ENCODE measurements at places on chromosomes 1 and 21. TPM values are rescaled to one million over a fixed set of nuclear protein-coding genes. Genes with fewer than 3 reads are reported as not detected.

DNA sequence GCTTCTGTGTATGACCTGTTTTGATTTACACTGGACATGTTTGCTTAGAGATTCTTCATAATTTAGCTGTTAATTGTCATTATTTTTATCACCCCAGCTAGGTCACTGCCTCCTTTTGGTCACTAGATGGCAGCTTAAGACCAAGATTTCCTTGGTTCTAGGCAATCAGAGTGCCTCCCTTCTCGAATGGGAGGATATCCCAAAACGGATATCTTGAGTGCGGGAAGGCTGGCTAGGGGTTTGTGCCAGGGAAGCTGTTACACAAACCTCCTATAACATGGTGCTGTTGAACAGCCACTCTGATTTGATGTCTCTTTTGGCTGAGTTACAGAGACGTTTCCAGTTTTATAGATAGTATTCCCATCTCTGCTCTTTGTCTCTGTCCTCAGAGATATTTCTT, 283.5 kb downstream of the S1PR1 start:
- H3K4me1 ChIP-seq = no peaks in the 10 kb centered on the region
- H3K36me3 ChIP-seq = no peaks in the 10 kb centered on the region
- no peaks in the 10 kb centered on the region for H3K27me3 ChIP-seq
- no peak for DNase-seq
- no peak overlapping the region for H3K4me3 ChIP-seq

- H3K36me3 ChIP-seq = no peaks in the 10 kb centered on the region
- no peak for DNase-seq
- no peak overlapping the region for H3K27ac ChIP-seq
- H3K4me3 ChIP-seq = no peak overlapping the region
- H3K27me3 ChIP-seq = no peaks in the 10 kb centered on the region
Observed at GRCh38 chr1:97139512-97139911, 417.9 kb downstream of the PTBP2 start.

The AQP10 gene
- not detected for total RNA-seq

DNA sequence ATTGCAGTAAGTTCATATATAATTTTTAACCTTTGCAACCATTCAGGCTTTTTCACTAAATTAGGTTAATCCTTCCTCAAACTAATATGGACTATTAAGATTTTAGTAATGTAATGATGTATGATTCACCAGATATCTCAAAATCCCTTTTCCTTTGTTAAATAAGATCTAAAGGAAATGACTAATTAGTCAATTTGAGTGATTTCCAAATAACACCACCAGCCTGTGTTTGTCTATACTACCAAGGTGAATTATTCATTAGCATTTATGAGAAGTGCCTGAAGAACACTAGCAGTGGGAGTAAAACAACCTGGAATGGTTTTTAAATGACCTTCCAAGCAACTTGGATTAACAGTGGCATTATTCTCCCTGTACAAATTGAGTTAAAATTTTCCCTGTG, 670.6 kb upstream of the PKN2 start:
- H3K4me1 ChIP-seq = no peaks in the 10 kb centered on the region
- H3K4me3 ChIP-seq = no peak overlapping the region
- H3K27ac ChIP-seq = no peak overlapping the region

GRCh38 chr1:107681001-107681479, 283.9 kb downstream of the VAV3 start:
- H3K27me3 ChIP-seq = no peaks in the 10 kb centered on the region
- no peak for DNase-seq
- no peaks in the 10 kb centered on the region for H3K4me1 ChIP-seq
- no peaks in the 10 kb centered on the region for H3K36me3 ChIP-seq
- H3K27ac ChIP-seq = no peak overlapping the region

The PIGP gene
- total RNA-seq = 32.1 TPM

GRCh38 chr1:244187310-244187709, 136.2 kb downstream of the ZBTB18 start:
- no peaks in the 10 kb centered on the region for H3K36me3 ChIP-seq
- no peaks in the 10 kb centered on the region for H3K4me1 ChIP-seq
- no peaks in the 10 kb centered on the region for H3K27me3 ChIP-seq
- no peak for DNase-seq
- H3K4me3 ChIP-seq = no peak overlapping the region
- no peak overlapping the region for H3K27ac ChIP-seq

DNA sequence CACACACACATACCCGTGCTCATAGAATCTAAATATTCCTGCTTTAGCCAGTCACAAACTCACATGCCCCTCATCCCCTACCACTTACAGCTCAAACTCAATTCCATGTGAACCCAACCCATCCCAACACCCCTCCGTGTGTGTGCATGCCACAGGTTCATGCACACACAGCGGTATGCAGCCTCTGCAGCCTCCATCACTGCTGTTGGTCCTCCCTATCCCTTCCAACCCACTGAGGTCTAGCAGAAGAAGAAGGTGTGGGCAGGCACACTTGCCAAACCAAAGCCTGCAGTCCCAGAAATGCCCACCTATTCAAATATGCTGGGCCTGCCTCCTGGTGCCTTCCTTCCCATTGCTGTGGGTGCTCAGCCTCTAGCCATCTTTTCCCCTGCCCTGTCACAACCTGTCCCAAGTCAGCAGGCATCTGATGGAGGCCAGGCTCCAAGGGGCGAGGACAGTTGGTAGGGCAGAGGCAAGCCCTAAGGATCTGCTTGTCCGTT, 26.2 kb downstream of the SLC2A1 start:
- H3K4me3 ChIP-seq = no peak overlapping the region
- H3K27ac ChIP-seq = no peak overlapping the region
- H3K27me3 ChIP-seq = no peaks in the 10 kb centered on the region
- no peaks in the 10 kb centered on the region for H3K36me3 ChIP-seq

DNA sequence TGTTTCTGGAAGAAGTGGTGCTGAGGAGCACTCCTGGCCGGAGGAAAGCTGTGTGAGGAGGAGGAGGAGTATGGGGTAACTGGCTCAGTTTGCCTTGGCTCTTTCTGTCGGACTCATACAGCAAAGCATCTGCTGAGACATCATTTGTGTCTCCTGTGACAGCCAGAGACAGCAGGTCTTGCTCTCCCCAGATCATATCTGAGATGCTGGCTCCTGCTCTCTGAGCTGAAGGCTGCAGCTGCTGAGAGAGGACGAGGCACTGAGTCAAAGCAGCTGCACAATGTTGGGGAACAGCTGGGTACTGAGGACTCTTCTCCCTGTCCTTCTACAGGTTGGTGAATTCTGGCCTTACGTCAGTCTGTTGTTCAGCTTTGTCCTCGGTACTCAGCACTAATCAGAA, 14.3 kb downstream of the OR2B11 start:
- H3K27me3 ChIP-seq = no peaks in the 10 kb centered on the region
- H3K4me3 ChIP-seq = no peak overlapping the region
- H3K36me3 ChIP-seq = no peaks in the 10 kb centered on the region
- no peaks in the 10 kb centered on the region for H3K4me1 ChIP-seq

The C1orf210 gene
- total RNA-seq = not detected

- no peaks in the 10 kb centered on the region for H3K36me3 ChIP-seq
- DNase-seq = no peak
- peaks cover 13% of the 10 kb centered on the region for H3K4me1 ChIP-seq
Observed at GRCh38 chr1:24929398-24930259, 447 bp downstream of the RUNX3 start.

The FCRL5 gene
- not detected for total RNA-seq

The ACOT11 gene
- total RNA-seq = 54.6 TPM

- no peak for DNase-seq
- H3K4me1 ChIP-seq = no peaks in the 10 kb centered on the region
- no peaks in the 10 kb centered on the region for H3K27me3 ChIP-seq
- H3K36me3 ChIP-seq = no peaks in the 10 kb centered on the region
- H3K4me3 ChIP-seq = no peak overlapping the region
- H3K27ac ChIP-seq = no peak overlapping the region
Observed at GRCh38 chr1:115164940-115165705, 75.8 kb upstream of the TSPAN2 start.

- H3K4me1 ChIP-seq = peaks cover 4% of the 10 kb centered on the region
- H3K27me3 ChIP-seq = no peaks in the 10 kb centered on the region
- peak; percentile 79 for DNase-seq
Observed at GRCh38 chr1:156471496-156472490, 28.8 kb downstream of the MEF2D start.

DNA sequence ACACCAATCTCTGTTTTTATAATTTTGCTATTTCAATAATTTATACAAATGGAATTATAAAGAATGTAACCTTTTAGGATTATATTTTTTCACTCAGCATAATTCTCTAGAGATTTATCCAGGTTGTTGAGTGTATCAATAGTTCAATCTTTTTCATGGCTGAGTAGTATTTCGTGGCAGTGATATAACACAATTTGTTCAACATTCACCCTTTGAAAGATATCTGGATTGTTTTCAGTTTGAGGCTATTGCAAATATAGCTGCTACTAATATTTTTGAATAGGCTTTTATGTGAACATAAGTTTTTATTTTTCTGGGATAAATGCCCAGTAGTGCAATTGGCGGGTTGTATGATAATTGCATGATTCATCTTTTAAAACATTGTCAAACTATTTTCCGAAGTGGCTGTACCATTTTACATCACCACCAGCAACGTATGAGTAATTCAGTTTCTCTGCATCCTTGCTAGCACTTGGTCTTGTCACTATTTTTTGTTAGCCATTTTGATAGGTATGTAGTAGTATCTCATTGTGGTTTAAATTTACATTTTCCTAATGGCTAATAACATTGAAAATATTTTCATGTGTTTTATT, 55.6 kb upstream of the ABCD3 start:
- no peaks in the 10 kb centered on the region for H3K27me3 ChIP-seq
- H3K4me1 ChIP-seq = no peaks in the 10 kb centered on the region
- H3K4me3 ChIP-seq = no peak overlapping the region

The LIPI gene
- not detected for total RNA-seq

The IKBKE gene
- total RNA-seq = 1.3 TPM

The GLMP gene
- total RNA-seq = 9.1 TPM

The CNKSR1 gene
- 1.1 TPM for total RNA-seq

The NTRK1 gene
- total RNA-seq = 0.38 TPM

The LCE1A gene
- total RNA-seq = not detected

GRCh38 chr1:244022311-244022710, 28.8 kb upstream of the ZBTB18 start:
- H3K36me3 ChIP-seq = no peaks in the 10 kb centered on the region
- no peaks in the 10 kb centered on the region for H3K27me3 ChIP-seq
- no peak for DNase-seq

DNA sequence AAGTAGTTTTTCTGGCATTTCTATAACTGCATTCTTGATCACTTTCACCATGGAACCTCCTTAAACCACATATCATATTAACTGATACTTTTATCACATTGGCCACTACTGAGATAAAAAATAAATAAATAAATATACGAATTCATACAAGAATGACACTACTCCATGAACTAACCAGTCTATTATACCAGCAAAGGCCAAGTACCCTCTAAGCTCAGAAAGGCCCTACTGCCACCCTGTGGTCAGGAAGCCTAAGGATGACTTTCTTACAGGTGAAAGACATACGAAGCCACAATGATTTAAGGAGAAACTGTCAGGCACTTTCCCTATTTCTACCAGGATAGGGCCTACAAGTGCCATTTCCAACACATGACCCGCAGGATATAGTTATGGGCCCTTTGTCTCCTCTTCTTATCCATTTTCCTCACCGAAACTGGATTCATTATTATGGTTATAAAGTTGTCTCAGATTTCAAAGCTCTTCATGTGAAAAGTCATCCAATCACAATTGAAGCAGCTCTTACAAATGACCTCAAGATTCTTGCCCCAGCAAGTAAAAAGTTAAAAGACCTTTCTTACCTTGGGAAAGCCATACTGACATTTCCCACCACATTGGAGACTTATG, 23.9 kb downstream of the DNAJC8 start:
- peaks cover 95% of the 10 kb centered on the region for H3K36me3 ChIP-seq
- no peaks in the 10 kb centered on the region for H3K27me3 ChIP-seq
- H3K4me1 ChIP-seq = no peaks in the 10 kb centered on the region
- peak; percentile 45 for DNase-seq
- H3K4me3 ChIP-seq = no peak overlapping the region

- DNase-seq = no peak
- H3K27ac ChIP-seq = no peak overlapping the region
- H3K4me1 ChIP-seq = no peaks in the 10 kb centered on the region
- H3K4me3 ChIP-seq = no peak overlapping the region
- no peaks in the 10 kb centered on the region for H3K36me3 ChIP-seq
- H3K27me3 ChIP-seq = no peaks in the 10 kb centered on the region
Observed at GRCh38 chr21:36306872-36307534, 13.0 kb upstream of the MORC3 start.

DNA sequence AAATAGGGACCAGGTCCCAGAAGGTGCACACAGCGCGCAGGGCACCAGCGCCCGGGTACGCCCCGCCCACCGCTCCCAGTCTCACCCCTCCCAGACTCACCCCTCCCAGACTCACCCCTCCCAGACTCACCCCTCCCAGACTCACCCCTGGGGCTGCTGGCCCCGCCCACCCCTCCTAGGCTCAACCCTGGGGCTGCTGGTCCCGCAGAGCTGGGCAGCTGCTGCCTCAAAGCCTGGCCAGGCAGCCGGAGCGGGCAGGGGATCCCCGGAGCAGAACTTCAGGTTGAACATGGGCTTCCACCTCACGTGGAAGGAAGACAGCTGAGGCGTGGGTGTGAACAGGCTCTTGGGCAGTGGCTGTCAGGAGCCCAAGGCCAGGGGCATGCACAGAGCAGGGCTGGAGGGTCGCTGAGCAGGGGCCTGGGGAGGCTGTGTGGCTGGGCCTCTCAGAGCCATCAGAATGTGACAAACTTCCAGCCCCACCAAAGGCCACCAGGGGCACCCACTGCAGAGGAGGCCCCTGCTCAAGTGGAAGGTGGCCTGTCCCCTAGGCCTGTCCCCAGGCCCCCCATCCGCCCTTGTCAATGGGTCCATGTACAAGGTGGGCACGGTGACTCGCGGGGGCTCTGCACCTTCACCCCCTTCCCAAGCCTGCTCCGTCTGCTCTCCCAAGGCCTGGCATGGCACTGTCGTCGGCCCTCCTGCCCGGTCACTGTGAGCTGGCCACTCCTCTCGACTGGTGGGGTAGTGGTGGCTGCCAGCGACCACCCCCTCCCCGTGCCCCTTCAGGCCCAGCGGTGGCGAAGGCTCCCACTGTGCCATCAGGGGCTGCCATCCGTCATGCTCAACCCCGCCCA, 20.4 kb upstream of the SUMO3 start:
- no peaks in the 10 kb centered on the region for H3K36me3 ChIP-seq
- H3K4me1 ChIP-seq = no peaks in the 10 kb centered on the region
- H3K27me3 ChIP-seq = no peaks in the 10 kb centered on the region
- no peak for DNase-seq
- no peak overlapping the region for H3K27ac ChIP-seq

The KRTAP10-1 gene
- total RNA-seq = not detected

Data from heart left ventricle (tissue), 16 donors.